Stimulated activated CD4-positive, alpha-beta T cell treated with anti-CD3 and anti-CD28 coated beads, Interleukin-15, amount 100 ng/mL, for 1 hour (primary cell): ENCODE measurements at places on chromosomes 5 and 9.

DNA sequence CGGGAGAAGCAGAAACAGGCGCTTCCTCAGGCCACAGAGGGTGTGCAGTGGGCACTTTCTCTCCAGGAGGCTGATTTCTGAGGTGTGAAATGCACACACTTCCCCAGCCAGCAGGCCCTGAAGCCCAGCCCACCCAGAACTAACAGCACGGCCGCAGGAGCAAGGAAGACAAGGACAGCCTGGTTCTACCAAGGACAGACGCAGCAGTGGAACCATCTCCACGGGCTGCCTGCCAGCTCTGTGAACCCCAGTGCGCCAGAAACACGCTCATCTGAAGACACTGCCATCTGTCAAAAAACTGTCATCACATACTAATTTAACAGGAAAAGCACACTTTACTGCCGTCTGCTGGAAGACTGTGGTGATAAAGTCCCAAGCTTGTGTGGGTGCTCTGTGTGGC lies 40.7 kb downstream of the MAPK9 start:
- no peak for DNase-seq

DNA sequence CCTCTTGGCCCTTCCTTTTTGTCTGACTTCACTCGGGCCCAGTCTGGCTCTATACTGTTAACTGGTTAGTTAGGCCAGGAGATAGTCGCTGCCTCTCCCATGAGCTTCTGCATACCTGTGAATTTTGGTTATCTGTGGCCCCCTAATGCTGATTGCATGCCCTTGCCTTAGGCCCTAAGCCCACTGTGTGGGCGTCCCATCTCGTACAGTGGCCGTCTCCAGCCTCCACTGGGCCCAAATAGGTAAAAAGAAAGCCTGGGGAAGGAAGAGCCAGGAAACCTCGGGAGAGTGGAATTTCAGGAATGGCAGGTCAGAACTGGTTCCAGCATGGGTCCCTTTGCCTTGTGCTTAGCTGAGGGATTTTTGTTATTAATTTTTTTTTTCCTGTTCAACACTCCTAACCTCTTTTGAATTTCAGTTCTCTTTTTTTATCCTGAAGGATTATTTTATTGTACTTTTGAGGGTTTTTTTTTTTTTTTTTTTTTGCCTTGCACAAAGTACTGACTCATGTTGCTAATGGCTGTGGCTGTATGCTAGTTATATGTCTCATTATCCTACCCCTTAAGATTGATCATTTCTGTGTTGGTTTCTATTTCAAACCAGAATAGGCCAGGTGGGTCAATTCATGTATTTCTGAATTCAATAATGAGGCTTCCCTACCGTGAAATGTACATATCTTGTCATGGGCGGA lies 3.4 kb downstream of the PRRC2B start:
- DNase-seq: no peak

DNA sequence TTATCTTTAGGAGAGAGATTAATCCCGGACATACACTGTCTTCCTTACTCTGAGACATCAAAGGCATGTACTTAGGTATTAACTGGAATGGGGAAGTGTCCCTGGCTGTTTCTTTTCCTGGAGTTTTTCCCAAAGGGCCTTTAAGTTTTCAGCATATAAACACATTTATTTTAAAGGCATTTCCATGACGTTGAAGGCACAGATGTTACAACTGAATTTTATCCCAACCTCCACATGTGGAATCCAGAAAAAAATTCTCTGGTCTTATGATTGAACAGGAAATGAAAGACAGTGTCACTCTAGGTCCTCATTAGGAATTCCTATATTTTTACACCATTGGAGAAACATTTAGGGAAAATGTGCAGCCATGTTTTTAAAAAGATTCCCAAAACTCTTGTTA lies 41.6 kb upstream of the SHOC1 start:
- no peak for DNase-seq

- DNase-seq: no peak
These were observed 57.4 kb upstream of the SPRY4 start for GRCh38 chr5:142382186-142382585.

GRCh38 chr9:116096046-116096445 lies 57.5 kb upstream of the PAPPA start:
- no peak for DNase-seq

DNA sequence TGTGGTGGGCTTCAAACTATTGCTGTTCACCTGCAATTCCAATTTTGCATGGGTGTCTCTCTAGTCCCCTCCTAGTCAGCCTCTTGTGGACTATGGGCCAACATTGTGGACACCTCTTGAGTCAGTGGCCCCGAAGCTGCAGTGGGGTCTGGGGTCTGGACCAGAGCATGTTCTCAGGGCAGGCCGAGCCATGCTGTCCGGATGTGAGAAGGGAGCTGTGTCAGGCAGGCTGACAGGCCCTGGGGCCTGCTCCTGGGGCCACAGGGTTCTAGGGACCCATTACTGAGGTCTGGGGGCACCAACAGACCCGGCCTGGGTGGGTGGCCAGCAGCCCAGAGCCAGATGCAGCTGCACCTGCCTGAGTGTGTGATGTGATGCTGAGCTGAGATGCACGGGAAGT lies 16.5 kb upstream of the IRX4 start:
- DNase-seq: no peak

GRCh38 chr9:16356196-16356765 lies 514.2 kb downstream of the BNC2 start:
- DNase-seq: no peak

DNA sequence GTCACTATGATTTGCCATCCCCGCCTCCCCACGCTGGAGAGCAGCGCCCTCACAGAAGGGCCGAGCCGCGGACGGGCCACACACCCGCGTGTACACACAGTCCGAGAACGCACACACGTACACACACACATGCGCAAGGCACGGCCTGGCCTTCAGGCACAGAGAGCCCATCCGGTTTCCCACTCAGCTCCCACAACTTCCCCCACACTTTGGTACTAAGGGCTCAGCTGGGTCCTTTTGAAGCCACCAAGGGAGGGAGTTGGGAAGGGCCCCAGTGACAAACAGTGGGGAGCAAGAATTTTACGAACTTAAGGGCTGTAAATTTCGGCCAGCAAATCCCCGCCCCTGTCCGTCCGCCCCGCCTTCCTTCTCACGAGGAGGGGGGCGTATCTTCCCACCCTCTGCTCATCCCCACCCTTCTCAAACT lies 133.3 kb upstream of the HAND1 start:
- DNase-seq: no peak

GRCh38 chr9:129884220-129885017 lies 49.2 kb downstream of the USP20 start:
- peak; percentile 93 for DNase-seq

DNA sequence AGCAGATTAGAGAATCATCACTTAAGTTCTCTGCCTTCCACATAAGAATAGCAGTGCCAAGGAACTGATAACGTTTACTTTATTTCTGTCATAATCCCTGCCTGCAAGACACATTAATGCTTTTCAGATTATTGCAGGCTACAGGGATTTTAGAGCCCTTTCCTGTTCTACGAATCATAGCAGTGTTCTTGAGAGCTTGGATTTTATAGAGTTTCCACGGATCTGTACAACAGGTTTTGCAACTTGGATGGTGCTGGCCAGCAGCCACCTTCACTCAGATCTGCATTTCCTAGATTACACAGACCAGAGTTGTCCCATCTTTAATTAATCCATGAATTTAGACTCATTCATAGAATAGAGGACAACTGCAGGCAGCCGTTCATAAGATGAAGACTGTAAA lies 38.1 kb downstream of the SLC12A2 start:
- no peak for DNase-seq

DNA sequence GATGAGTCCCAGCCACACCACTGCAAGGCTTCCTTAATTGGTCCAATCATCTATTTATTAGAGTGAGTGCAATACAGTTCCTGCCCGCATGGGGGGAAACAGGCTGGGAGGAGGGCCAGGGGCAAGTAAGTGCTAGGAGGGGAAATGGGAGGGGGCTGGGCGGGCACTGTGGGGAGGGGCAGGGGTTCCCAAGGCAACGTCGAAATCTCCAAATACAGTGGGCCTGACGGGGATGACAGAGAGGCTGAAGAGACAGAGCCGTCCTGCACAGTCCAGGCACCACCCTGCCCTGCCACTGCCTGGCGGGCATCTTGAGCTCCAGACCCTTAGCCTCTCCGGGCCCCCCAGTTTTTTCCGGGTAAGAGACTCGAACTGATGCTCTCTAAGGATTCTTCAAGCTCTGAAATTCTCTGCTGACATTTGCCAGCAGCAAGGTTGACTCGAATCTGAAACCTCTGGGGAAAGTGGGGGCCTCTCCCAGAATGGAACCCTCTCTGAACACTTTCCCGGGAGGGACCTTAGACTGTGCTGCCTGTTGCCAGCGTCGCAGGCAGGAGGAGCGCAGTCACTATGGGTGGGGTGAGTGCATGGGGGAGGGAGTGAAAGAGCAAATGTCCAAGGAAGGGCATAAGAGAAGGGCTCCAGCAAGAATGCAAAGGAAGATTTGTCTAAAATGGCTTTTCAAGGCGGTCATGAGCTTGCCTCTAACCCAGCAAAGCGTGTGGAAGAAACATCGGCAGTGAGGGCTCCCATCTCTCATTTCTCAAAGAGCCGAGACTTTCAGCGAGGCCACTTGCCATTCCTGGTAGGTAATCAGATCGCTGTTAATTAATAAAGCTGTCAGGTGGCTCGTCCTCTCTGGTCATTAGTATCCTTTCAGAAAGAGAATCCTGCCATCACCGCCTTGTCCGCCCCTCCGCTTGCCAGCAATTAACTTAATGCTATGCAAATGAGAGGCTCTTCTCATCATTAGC lies 99.0 kb downstream of the GTF3C4 start:
- DNase-seq: peak; percentile 39

DNA sequence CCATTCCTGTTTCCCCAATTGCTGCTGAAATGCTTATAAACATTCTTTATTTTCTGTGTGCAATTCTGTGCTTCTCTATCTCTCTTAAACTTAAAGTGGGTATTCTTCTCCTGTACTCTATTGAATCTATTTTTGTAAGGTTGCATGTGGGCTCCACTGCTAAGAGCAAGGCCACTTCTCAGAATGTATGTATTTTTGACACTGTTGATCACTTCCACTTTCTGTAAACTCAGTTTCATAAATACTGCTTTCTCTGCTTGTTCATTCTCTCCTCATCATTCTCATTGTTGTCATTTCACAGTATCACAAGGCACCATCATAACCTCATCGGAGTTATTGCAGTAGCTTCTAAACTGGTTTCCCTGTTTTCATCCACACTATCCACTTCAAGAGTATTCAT lies 483.0 kb upstream of the CDH18 start:
- no peak for DNase-seq
